ENCODE measurements at places on chromosomes 12 and 14.

DNA sequence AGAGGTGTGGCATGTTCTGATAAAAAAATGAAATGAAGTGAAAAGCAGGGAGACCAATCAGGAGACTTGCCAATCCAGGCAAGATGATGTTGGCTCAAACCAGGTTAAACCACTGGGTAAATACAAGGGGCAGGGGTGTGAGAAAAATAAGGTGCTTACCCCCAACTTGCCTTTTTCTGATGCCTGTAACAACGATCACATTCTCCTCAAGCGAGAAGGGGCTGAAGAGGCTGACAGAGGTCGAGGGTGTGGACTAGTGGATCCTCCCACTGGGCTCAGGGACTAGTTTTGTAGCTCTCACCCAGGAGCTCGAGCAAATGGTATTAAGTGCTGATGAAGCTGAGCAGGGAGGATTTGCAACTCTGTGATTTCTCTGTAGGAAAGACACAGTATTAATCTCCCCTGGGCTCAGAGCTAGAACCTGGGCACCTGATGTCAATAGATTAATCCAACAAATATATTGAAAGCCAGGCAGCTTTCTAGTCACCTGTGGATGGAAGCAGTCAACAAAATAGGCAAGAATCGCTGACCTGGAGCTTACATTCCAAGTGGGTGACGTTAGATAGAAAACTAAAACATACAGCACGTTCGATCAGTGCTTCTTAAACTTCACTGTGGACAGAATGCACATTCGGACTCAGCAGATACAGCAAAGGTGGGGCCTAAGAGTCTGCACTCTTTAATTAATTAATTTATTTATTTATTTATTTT lies 15.2 kb upstream of the EAPP start:
- no peak for DNase-seq

DNA sequence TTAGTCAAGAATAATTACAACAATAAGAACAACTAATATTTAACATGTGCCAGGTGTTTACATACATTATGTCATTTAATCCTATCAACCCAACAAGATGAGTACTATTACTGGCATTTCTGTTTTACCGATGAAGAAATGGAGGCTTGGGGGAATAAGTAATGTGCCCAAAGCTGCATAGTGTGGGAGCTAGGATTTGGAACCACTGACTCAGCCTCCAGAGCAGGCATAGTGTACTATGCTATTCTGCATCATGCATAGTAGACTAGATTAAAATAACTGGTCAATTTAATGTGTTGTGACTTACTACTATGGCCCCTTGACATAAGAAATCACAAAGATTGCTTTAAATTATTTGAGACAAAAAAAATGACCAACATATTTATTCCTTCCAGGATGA lies 9.5 kb downstream of the GPR19 start:
- DNase-seq, result no peak

GRCh38 chr12:112947761-112948160 lies 9.5 kb downstream of the OAS3 start:
- no peak for DNase-seq

DNA sequence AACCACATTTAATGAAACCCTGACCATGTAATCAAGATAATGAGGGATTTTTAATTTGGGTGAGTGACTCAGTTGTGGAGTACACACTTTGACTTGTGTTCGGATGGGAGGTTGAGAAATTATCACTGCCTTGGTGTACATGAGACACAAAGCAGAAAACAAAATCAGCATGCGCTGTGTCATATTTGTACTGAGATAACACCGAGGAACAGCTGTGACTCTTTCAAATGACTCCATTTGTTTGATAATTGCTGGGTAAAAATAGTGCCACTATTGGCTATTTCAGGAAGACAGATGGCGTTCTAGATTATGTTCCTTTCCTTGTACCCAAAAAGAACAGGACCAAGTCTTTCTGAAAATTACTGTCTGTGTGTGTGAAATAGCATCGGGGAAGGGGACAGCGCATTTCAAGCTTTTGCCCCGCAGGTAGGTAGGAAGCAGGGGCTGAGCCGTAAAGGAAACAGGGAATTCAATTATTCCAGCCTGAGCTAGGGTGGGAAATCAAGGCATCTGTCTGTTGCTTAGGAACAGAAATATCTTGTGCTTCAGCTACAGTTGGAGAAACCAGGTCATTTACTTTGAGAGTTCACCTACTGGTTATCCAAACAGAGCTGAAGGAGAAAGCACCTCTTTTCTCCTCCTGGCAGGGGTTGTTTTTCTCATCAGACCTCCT lies 114.3 kb downstream of the SNAPC1 start:
- no peak for DNase-seq

DNA sequence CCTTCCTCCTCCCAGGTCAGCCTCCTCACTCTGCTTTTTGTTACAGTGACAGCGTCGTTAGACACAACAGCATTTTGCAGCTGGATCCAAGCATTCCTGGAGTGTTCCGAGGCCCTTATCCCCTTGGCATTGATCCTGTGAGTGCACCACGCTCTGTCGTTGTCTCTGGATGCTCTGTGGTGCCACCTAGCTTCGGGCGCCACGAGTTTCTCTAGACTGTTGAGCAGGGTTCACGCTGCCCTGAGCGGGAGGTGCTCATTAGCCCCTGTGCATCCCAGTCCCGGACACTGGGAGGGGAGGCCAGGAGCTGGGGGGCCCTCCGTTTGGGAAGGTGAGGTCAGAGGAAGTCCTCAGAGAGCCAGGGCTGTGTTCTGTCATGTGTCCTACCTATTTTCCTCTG lies 17.3 kb upstream of the DNAH10 start:
- no peak for DNase-seq

DNA sequence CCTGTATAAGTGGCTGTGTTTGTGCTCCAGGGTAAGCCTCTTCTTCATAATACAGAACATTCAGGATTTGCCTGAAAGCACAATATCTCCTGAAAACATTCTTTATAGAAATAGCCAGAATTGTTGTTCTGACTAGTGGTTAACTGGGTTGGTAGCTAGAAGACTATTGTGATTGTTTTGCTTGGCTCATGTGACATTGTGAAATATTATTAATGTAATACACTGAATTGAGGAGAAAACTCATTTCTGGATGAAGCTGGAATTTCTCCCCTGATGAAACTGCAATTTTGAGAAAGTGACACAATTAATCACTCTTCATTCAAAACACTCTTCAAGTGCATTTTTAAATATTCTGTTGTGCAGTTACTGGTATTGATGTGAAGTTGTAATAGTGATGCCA lies 172.3 kb upstream of the PTPRQ start:
- no peak for DNase-seq

GRCh38 chr12:62599854-62600437 lies 133.3 kb downstream of the MON2 start:
- no peak for DNase-seq

DNA sequence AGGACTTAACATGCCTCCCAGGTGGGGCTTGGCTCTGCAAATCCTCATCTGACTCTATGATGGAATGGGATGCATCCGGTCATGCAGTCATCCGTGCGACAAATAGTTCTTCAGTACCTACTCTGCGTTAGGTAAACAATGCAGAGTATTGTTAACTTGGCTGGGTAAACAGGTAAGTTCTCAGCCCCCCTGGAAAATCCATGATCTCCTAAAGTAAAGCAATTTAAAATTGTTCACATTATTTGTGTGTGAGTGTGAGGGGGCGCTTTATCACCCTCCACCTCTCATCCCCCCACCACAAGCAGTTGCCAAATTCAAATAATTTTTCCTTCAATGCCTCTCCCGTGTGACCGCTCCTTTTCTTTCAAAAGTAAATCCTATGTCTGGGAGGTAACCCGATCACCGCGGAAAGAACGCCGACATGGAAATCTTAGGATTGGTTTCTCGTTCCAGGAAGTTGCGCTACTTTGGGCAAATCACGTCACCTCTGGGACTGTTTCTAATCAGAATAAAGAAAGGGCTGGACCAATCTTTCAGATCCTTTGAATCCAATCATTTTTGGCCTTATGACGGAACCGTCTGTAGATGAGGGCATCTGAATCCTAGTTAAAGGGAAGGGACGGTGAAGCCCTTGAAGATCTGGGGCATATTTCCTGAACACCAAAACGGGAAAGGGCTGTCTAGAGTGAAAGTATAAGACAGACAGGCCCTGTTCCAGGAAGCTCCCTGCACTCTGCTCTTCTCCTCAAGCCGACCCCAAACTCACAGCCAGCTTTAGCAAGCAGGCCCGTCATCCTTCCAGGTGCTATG lies 44.0 kb upstream of the SINHCAF start:
- DNase-seq, result no peak

- DNase-seq, result no peak
Measured at GRCh38 chr14:23627961-23628360, 8.2 kb upstream of the DHRS2 start.

DNA sequence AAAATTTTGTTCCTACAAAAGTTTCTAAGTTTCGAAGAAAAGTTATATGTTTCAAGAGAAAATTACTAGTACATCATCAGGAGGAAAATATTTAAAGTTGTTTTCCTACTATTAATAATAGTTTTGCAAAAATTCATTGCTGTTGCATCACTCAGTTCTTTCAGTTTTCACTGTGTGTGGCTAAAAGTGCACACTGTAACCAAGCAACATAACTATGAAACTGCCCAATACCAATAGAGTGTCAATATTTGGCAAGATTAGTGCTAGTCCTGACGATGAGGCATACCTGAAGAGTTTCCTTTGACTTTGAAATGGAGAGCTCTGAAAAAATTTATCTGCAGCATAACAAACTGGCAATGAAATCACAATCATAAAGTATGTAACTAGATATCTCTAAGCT lies 194.3 kb downstream of the CPNE8 start:
- DNase-seq, result no peak

GRCh38 chr12:3165078-3165980 lies 88.2 kb downstream of the TSPAN9 start:
- DNase-seq, result no peak

DNA sequence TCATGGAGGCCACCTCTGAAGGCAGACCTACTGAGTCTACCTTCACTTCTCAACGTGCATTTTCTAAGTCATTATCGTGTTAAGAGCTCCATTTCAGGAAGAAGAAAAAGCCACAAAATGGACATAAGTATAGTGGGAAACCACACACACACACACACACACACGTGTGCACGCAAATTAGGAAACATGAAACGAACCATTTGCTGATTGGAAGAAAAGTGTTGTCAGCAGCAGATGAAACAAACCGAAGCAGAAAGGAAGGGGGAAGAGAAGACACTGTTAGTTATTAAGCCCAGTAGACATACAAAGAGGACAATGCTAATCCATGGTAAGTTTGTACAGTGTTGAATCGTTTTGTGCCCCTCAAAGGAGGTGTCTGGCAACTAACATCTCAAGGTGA lies 9.9 kb upstream of the VPS33A start:
- DNase-seq, result no peak

DNA sequence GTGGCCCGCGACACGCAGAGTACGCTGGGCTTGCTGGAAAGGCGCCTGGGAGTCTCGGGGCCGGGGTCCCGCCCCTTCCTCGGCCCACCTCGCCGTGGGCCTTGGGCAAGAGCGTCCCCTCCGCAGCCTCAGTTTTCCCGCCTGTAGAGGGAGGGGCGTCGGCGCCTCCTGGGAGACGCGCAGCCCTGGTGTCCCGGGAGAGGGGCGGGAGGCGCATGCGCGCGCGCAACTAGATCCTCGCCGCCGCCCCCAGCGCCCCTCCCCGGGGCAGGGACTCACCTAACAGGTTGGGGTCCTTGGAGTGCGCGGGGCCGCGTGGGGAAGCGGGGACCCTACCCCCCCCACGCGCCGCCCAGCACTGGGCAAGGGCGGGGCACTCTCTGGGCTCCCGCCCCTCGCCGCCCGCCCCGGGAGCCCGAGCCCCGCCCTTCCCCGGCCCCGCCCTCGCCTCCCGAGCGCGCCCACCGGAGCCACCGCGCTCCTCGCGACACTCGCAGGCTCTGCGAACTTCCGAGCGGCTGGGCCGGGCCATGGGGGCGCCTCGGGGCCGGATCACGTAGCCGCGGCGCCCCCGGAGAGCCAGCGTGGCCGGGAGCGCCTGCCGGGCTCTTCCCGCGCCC lies at the start of gene KIF26A:
Gene KIF26A, plus strand, starts transcription at position 490 of the 620 bp plus-strand sequence. CDS start 136 bp downstream, outside the sequence.
- DNase-seq, result no peak

DNA sequence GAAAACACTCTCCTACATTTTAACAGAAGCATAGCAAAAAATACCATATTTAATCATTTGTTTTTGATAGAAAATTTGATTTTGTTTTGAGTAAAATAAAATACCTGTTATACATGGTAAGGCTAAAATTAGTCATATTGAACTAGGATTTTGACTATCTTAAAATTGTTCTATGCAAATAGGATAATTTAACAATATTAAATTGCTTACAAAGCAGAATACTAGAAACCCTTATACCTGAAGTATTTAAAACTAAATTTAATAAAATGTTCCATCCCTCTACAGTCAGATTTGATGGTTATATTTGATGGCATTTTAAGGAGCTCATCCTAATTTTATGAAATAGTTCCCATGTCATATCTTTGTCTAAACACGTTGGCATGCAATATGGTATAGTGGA lies 323.2 kb downstream of the GPHN start:
- DNase-seq, result no peak

- no peak for DNase-seq
Measured at GRCh38 chr12:106178562-106178961, 39.8 kb upstream of the NUAK1 start.

GRCh38 chr12:74776378-74776777 lies 238.7 kb downstream of the ATXN7L3B start:
- no peak for DNase-seq

- DNase-seq, result no peak
Measured at GRCh38 chr14:101627915-101628262, 66.6 kb downstream of the DIO3 start.

DNA sequence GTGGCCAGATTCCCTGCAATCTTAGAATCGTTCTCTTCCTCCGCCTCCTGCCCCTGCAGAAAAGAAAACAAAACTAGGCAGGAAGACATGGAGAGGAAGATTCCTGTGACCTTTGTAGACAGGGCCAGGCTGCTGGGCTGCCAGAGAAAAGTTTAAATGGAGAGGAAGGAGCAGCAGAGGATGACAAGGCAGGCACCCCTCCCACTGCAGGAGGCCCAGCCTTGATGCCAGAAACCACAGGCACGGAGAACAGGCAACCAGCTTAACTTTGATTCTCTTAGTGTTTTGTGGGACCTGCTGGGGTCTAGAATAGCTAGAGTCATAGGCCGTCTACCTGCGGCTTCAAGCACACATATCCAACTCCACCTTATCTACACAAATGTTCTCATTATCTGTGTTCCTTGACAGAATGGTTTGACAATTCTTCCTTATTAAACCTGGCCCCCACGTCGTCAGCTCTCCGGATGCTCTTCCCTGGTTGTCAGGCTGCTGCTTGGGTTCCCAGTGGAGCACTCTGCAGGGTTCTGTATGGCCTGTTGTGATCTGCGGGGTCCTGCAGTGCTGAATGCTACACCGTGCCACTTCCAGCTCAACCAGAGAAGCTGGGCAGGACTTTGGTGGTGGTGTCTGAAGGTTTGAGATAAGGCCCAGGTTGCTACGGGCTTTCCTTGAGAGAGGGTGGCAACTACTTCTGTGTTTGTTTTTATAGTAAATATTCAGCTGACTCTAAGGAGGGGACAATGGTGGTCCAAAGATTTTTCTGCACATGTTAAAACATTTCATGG lies 609.5 kb downstream of the AACS start:
- no peak for DNase-seq

DNA sequence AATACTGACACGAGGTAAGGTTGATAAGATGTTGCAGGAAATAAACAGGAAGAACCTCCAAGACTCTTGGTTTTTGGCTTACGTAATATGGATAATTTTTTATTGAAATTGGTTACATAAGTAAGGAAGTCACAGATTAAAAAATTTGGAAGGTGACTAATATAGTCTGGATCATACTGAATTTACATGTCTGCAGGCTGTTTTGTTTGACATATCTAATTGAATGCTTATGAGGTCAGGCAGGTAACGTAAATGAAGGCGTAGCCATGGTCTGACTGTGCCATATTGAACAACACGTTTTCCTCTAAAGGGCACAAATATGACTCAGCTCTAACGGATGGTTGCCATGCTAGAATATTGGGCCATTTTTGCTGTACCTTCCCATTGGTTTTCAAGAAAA lies 648.1 kb upstream of the NOVA1 start:
- DNase-seq, result no peak
